GM10248 (cell line): ENCODE measurements at places on chromosomes 7 and 10.

DNA sequence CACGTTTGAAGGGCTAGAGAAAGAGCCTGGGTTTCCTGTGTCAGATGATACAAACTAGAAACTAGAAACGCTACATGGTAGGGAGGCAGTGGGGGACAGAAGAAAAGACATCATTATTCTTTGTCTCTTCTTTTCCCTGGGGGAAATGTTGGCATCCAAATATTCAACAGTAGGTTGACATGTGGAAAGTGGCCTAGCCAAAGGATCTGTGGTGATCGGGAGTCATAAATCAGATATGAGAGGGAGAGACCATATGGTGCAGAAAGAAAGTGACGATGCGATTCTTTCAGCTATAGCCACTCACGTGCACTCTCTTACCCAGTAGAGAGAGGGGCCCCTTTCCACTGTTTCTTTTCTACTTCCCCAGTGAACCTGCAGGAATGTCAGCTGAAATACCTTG, 964.7 kb downstream of the LRMDA start:
- DNase-seq = no peak

- no peak for DNase-seq
Observed at GRCh38 chr7:87448388-87448787, 27.1 kb downstream of the ABCB4 start.

GRCh38 chr7:147681530-147681929, 909.0 kb upstream of the C7orf33 start:
- DNase-seq = no peak

DNA sequence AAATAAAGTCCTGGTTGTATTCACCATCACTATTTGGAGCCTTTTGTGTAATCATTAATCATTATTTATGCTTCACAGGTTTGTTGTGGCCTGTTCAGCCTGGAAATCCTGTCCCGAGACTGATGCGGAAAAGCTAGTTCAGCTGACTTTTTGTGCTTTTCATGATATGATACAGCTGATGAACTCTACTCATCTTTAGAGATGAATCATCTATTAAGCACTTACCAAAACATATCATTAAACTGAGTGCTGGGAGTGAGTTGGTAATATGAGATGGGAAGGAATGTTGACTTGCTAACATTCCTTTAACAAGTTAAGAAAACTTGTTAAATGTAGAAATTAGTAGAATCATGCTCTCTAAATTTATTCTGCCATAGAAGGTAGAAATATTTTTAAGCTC, 53.0 kb downstream of the CROT start:
- DNase-seq = no peak

DNA sequence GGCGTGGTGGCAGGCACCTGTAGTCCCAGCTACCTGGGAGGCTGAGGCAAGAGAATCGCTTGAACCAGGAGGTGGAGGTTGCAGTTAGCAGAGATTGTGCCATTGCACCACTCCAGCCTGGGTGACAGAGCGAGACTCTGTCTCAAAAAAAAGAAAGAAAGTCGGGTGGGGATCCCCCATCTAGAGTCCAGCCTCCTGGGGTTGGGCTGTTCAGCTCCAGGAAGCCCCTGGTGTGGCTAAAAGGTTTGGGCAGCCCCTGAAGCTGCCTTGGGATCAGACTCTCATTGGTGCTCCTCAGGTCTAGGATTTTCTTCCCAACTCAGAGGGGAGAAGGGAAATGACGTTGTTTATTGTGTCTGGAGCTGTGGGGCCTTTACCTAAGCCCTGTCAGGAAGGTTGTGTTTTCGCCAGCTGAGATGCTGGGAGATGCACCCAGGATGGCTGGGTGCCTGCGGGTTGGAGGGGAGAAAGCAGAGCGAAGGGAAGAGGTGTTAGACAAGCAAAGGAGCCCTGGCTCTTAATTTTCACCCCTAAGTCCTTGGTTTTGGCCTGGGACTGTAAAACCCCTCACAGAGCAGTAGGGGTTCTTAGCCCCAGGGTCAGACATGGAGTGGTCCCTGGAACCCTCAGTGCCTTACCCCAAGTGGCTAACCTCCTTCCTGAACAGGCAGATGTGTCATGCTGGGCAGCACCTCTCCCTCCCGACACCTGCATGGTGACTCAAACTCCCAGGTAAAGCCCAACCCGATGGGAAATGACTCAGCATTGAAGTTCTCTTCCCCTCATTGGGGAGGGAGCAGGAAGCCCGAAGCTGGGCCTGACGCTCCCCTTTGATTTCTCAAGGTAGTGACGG, 21.1 kb downstream of the PLAU start:
- peak; percentile 75 for DNase-seq

- no peak for DNase-seq
Observed at GRCh38 chr7:105454921-105455320, 66.2 kb upstream of the SRPK2 start.

GRCh38 chr7:83486536-83486935, 162.4 kb downstream of the SEMA3E start:
- DNase-seq = no peak

DNA sequence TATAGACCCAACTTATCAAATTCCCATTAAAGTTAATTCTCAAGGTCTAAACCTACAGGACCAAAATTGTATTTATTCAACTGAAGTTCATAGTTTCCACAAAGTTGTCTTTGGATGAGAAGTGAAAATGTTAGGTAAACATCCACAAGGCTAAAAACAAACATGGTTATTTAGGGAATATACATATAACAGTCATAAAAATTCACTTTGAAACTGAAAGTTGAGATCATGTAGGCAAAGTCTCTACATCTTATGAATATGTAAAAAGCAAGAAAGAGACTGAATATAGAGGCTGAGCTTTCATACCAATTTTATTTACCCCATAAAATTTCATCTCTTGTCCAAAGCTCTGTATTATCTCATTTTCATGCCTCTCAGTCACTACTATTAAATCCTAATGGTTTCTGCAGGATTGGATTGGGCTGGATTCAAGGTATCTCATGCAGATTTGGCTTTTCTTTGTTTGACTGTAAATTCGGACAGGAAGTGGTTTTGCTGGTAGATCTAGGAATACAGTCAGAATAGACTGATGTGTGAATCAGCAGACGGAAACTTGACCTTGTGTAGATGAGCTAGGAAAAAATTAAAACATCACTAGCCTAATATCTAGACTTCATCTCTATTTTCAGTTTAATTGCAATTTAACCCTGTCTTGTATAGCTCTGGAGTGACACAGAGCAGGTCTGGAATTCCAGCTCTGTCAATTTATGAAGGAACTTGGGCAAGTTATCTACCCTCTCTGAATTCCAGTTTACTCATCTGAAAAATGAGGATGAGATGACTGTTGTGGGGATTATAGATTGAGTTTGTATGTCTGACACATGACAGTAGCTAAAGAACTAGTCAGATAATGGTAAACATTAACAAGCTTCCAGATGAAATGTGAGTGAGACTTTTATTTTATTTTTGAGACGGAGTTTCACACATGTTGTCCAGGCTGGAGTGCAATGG, 27.3 kb upstream of the SKAP2 start:
- peak; percentile 22 for DNase-seq

GRCh38 chr7:155813546-155814315, 1.5 kb upstream of the SHH start:
- no peak for DNase-seq

DNA sequence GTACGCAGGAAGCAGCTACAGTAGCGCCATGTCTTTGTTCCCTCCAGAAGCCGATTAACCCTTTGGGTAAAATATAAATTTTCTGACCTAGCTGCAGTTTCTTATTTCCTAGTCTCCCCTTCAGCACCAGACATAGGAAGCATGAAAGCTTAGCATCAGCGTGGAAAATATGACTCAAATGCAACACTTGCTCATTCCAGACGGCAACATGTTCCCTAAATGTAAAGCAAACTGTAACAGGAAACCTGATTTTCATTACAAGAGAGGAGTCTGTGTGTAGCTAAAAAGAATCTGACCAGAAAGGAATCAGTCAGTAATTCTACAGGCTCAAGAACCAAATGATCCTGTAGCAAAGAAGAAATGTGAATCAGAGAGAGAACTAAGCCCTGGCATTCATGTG, 219.2 kb downstream of the C7orf25 start:
- no peak for DNase-seq

- peak; percentile 49 for DNase-seq
Observed at GRCh38 chr7:130649004-130649790, 19.4 kb downstream of the COPG2 start.

DNA sequence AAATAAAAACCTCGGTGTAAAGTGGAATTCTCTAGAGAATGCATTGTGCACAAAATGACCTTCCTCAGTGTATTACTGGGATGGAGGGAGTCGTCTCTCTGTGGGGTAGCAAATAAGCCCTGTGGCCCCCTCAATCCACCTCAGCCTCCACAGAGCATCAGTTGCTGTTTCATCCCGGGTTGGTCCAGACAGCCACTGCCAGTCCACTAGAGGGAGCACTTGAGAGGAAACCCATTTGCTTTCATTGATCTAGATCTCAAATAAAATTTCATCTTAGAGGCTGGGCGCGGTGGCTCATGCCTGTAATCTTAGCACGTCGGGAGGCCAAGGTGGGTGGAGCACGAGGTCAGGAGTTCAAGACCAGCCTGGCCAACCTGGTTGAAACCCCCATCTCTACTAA, 1128.7 kb downstream of the CNTNAP2 start:
- peak; percentile 37 for DNase-seq

- DNase-seq = no peak
Observed at GRCh38 chr7:38451840-38452239, 178.4 kb upstream of the TARP start.

DNA sequence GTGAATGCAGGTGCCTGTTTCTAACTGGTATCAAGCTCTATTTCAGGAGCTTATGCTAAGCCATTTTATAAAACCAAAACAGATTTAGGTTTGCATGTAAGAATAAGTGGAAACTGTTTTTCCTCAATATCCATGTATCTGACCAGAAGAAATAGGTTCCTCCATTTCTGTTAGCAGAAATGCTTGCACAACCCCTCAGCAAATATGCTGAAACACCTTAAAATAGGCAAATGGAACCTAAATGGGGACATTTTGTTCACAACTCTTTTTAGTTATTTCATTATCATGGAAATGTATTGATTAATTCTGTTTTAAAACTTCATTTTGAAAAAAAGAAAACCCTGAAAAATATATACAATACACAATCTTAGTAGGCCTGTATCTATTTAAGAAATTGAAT, 8.9 kb upstream of the EEPD1 start:
- DNase-seq = no peak

- no peak for DNase-seq
Observed at GRCh38 chr10:60733826-60734225, 44.5 kb upstream of the CDK1 start.

GRCh38 chr7:80708123-80708522, 69.7 kb downstream of the CD36 start:
- no peak for DNase-seq

DNA sequence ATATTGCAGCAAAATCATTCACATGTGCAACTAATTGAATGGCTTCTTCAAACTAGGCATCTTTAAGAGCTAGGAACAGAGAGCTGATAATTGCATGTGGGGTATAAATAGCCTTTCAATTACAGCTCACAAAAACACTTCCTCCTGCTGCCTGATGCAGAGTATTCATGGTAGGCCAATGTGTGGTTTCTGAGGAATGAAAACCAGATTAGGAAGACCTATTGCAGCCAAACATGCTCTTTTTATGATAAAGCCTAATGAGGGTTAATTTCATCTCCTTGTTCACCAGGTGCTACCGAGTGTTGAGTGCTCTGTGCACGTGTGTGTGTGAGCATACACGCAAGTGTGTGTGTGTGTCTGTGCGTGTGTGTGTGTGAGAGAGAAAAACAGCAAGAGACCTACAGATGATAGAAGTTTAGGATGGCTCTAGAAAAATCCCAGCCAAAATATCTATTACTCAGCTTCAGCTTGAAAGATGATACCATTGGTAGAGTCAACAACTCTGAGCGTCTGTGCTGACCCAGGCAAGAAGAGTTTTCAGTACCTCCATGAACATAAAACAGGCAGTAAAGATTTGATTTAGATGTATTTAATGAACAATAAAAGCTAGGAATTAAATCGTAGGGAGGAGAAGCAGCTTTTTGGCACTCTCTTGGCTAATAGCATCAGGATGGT, 448.5 kb upstream of the ANKRD30A start:
- no peak for DNase-seq

GRCh38 chr7:25105911-25106310, 19.1 kb downstream of the CYCS start:
- no peak for DNase-seq

- DNase-seq = no peak
Observed at GRCh38 chr7:93923942-93924341, 2.4 kb downstream of the GNG11 start.

- DNase-seq = no peak
Observed at GRCh38 chr7:128014811-128015210, 16.4 kb downstream of the LRRC4 start.
